ENCODE measurements at places on chromosomes 7 and 10.

GRCh38 chr7:128427289-128427891 lies 17.6 kb upstream of the IMPDH1 start:
- DNase-seq: no peak

- no peak for DNase-seq
Observed at GRCh38 chr10:44963772-44964633, 4.4 kb downstream of the RASSF4 start.

DNA sequence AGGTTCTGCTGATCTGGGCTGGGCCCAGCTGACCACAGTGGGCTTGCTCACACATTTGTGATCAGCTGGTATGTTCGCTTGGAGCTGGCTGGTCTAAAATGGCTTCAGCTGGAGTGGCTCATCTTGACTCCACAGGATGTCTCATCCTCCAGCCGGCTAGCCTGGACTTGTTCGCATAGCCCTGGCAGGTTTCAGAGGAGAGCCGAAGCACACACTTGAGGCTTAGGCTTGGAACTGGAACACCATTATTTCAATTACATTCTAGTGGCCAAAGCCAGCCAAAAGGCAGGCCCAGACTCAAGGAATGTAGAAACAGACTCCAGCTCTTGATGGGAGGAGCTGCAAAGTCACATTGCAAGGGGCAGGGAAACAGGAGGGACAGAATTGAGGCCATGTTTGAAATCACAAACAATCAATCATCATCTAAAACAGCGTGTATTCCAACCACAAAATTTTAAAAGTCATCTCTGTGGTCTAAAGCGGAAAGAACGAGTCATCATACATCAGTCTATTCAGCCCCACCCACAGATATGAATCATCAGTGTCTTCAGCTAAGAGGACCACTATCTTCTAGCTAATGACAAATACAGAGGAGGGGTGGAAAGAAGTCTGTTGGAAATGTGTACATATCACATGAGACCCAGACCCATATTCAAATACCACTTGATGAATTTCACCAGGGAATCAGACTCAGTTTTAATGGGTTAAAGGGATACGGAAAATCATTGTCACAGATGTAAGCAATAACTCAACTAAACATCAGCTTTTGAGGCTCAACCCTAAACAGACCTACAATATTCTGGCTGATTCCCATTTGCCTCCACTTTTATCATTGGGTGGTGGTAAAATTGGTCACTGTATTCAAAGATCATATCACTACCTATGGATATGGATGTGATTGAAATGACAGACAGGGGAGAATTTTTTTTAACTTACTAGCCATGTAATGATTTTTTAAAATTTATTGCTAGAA lies 139.0 kb upstream of the MKLN1 start:
- DNase-seq: no peak

DNA sequence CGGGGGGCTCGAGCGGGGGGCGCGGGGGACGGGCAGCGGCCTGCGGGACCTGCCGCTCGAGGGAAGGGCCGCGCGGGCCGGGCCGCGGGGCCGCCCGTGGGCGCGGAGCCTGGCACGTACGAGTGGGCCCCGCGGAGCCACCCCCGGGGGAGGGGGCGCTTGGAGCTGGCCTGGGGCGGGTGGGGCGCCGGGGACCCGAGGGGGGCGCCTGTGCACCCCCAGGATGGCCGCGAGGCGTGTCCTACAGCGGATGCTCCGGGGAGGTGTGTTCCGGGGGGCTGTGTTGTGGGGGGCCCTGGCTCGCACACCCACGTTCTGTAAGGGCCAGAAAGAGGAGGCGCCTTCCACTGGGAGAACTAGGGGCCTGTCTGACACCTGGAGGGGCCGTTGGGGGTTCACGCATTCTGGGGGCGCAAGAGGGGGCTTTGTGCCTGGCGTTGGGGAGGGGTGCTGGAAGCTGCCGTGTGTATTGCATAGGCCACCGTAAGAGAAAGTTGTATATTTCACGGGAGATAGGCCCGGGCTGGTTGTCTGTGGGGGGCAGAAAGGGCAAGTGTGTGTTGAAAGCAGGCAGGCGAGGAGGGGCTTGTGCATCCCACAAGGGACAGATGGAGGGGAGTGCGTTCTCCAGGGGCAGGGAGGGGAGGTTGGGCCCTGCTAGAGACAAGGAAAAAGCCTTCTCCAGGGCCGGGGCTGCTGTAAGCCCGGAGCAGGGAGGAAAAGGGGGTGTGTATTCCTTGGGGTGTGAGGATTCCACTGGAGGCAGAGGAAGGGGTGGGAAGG lies 663 bp downstream of the VPS37D start:
- DNase-seq: no peak

GRCh38 chr7:94133460-94133859 lies 129.3 kb upstream of the BET1 start:
- no peak for DNase-seq

DNA sequence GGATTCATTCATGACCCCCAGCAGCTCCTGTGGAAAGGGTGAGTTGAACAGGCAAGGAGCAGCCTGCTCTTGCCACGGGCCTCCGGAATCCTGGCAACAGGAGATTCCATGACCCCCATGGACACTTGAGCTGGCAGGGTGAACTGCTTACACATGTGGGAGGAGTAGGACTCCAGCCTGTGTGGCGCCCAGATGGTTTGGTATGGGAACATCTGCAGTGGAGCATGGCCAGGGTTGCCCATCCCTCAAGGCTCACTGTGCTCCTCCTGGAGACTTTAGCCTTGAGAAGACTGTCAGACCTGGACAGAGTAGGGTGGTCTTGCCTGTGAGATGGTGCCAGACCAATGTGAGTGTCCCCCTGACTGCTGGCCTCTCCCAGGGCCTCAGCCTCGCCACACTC lies 57.0 kb downstream of the HECTD2 start:
- no peak for DNase-seq

- no peak for DNase-seq
Observed at GRCh38 chr7:44678471-44679179, 70.0 kb upstream of the ZMIZ2 start.

GRCh38 chr10:14843327-14843988 lies 5.4 kb downstream of the HSPA14 start:
- DNase-seq: no peak

- no peak for DNase-seq
Observed at GRCh38 chr7:21086688-21087087, 300.0 kb upstream of the SP8 start.

GRCh38 chr7:48045195-48045765 lies 9.9 kb downstream of the C7orf57 start:
- DNase-seq: no peak

GRCh38 chr7:100484673-100485045 lies 932 bp downstream of the NYAP1 start:
- DNase-seq: no peak

- no peak for DNase-seq
Observed at GRCh38 chr7:114021135-114021534, 102.3 kb upstream of the PPP1R3A start.

- no peak for DNase-seq
Observed at GRCh38 chr7:152527610-152528032, 91.8 kb upstream of the KMT2C start.

DNA sequence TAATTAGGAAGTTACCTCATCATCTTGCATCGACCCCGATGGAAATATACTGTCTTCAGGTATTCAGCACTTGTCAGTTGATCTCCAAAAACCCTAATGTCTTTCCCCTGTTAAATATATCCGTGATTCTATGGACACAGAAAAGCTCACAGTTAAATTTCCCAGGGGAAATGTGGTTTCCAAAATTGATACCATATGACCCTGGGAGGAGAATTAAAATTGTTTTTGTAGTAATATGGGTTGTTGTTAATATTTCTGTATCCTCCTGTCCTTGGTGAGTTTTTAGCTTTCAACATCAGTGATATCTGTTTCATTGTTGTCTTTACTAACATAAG lies 132.1 kb downstream of the CELF2 start:
- DNase-seq: no peak

DNA sequence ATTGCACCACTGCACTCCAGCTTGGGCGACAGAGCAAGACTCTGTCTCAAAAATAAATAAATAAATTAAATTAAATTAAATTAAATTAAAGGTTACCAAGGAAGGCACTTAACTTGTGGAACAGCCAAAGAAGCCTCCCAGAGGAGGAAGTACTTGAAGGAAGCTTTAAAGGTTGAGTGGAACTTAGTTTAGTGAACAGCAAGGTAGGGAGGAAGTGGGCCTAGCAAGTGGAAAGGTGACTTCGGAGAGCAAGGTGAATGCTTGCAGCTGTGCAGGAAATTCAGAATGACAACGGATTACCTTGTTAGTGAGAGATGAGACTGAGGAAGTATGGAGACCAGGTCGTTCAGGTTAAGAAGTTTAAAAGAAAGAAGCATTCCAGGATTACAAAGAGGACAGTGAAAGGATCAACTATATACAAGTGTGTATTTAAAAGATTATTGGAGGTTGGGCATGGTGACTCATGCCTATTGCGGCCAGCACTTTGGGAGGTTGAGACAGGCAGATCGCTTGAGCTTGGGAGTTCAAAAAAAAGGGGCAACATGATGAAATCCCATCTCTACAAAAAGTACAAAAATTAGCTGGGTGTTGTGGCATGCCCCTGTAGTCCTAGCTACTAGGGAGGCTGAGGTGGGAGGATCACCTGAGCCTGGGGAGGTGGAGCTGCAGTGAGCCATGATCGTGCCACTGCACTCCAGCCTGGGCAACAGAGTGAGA lies 12.8 kb upstream of the RPEL1 start:
- DNase-seq: no peak

DNA sequence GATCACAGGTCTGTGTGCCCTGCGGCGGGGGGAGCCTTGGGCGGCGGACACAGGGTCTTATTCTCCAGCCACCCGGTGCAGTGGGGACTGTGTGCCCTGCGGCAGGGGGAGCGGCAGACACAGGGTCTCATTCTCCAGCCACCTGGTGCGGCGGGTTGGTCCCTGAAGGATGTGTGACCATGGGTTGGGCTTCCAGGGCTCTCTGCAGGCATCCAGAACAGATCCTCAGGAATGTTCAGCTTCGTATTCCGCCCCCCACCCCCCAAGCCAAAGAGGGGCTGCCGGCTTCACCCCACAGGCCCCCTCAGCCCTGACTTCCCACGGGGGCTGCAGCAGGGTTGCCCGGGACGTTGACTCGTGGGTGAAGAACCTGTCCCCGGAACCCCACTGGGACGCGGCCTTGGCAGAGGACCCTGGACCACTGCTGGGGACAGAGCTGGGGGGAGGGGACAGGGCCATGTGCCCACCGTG lies 154.5 kb upstream of the PPP2R2D start:
- DNase-seq: no peak

- DNase-seq: no peak
Observed at GRCh38 chr10:28177944-28178637, 124.8 kb downstream of the MPP7 start.

- no peak for DNase-seq
Observed at GRCh38 chr7:22555476-22555875, 55.5 kb upstream of the STEAP1B start.

DNA sequence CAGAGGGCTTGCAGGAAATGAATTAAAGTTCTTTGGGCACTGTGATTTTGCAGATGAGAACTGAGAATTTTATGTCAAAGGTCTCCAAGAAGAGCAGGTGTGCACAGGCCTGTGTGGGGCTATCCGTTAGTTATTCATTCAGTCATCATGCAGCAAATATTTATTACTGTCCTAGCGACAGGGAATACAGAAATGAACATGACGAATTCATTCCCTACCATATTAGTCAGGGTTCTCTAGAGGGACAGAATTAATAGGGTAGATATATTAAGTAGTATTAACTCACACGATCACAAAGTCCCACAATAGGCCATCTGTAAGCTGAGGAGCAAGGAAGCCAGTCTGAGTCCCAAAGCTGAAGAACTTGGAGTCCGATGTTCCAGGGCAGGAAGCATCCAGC lies 2.9 kb upstream of the MMP21 start:
- DNase-seq: no peak

DNA sequence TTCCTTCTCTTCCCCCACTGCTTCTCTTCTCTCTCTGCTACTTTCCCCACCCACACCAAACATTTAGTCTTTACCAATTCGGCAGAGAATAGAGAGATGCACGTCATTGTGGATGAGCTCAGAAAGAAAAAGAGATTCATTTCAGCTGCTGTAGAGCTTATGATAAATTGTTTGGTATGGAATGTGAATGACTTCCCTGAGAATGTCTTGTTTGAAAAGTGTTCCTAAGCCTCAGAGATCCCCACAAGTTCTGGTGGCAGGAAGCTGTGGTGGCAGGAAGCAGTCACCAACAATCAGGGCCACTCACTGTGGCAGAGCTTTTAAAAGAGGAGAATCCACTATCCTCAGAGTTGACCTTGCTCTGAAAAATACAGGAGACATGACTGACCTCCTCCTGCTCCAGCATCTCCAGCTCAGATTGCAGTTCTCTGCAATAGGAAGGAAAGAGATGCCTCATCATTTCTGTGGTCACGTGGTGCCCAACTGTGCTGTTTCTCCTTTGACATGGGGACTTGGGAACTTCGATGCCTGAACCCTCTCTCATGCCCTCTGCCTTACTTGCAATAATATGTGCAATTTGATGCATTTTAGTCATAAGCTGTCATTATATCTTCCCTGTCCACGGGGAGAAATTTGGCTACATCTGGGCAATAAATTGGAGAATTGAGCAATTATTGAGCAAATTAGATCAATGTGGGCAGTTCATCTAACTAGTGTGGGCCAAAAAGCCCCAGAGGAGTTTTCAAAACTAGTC lies 76.5 kb downstream of the BMPER start:
- DNase-seq: no peak

- DNase-seq: no peak
Observed at GRCh38 chr7:30465046-30465810, 13.4 kb downstream of the NOD1 start.

DNA sequence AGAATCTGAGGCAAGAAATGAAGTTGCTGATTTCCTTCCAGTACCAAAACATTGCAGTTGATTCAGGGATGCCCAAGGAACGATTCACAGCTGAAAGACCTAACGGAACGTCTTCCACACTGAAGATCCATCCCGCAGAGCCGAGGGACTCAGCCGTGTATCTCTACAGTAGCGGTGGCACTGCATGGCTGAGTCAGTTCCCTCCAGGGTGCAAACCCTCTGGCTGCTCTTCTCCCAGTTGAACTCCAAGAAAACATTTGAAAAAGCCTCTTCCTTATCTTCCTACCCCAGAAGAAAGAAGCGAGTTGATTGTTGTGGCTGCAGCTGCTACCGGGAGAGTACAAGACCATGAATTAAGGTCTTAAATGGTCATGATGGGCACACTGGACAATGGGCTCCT lies 147.1 kb upstream of the PRSS1 start:
- no peak for DNase-seq

DNA sequence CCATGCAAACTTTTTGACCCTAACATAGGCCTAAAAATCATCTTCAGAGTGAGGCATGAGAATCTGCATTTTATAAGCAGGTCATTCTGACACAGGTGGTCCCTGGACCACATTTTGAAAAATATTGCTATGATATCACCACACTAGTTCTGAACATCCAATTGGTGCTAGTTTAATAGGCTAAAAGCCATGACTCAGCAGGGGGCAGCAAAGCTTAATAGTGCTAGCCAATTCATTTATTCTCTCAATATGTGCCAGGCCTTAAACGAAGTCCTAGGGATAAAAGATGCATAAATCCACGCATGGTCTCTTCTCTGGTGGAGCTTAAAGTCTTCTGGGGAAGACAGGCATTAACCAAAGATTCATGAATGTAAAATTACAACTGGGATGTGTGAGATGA lies 10.2 kb upstream of the SLC25A28 start:
- DNase-seq: no peak

All from GM12892 (cell line).